Activated CD4-positive, alpha-beta memory T cell treated with anti-CD3 and anti-CD28 coated beads, Interleukin-2, amount 10 ng/mL, durations not matched to agents 7 days and 5 days (primary cell): ENCODE measurements at places on chromosomes 16 and 17. TPM values are rescaled to one million over a fixed set of nuclear protein-coding genes. Genes with fewer than 3 reads are reported as not detected.

Gene TMED6
- total RNA-seq = 1.3 TPM

DNA sequence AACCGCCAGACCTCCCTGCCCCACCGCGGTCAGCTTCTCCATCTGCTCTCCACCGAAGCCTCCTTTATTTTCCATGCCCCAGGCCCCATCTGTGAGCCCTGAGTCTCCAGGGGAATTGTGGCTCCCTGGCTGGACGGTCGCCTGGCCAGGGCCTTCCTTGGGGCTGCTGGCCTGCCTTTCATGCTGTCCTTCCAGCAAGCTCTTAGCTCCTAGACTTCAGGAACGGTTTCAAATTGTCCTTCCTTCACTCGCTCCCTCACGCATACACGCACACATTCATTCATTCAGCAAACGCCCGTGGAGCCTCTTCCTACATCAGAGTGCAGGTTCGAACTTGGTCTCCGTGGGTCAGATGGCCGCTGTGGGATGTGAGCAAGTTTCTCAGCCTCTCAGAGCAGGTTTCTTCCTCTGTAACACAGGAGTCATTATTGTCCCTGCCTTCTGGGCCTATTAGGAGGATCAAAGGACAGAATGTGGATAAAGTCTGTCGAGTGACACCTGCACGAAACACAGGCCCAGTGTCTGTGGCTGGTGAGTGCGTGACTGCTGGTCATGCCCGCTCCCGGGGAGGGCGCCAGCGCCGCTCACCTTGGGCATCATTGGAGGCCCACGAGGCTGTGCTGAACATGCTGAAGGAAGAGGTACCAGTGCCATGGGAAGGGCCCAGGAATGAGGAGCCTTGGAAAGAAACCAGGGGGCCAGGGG, 18.7 kb upstream of the GSE1 start:
- DNase-seq = no peak
- H3K4me1 ChIP-seq = no peaks in the 10 kb centered on the region
- H3K27me3 ChIP-seq = no peaks in the 10 kb centered on the region
- no peak overlapping the region for H3K4me3 ChIP-seq
- H3K36me3 ChIP-seq = no peaks in the 10 kb centered on the region

- no peak overlapping the region for H3K4me3 ChIP-seq
- no peak for DNase-seq
- H3K36me3 ChIP-seq = no peaks in the 10 kb centered on the region
Measured at GRCh38 chr17:41451154-41451728, 10.5 kb upstream of the KRT38 start.

- H3K36me3 ChIP-seq = no peaks in the 10 kb centered on the region
- no peaks in the 10 kb centered on the region for H3K4me1 ChIP-seq
- no peak overlapping the region for H3K27ac ChIP-seq
- no peak for DNase-seq
- peaks cover 44% of the 10 kb centered on the region for H3K27me3 ChIP-seq
Measured at GRCh38 chr16:49273771-49274170, 7.9 kb downstream of the CBLN1 start.
